ENCODE measurements at places on chromosomes 13 and 19. TPM values are rescaled to one million over a fixed set of nuclear protein-coding genes. Genes with fewer than 3 reads are reported as not detected.
A peak's percentile ranks its signal among the peaks of the same experiment; 100 is the strongest.

DNA sequence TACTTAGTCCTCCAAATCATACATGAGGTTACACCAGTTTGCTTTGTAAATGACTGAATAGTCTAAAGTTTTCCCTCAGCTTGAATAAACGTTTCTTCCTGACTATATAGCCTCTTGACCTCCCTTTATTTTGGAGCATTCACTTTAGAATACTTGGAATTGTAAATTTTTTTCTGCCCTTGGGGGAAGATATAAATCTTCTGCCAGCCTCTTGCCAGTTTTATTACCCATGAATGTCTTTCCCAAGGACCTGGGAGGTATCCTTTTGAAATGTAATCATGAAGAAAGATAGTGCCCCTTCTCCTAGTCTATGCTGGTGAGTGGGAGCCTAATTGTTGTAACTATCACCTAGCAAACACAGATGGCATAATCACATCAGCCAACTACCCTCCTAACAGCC, 2033.9 kb upstream of the PCDH20 start:
- DNase-seq, result no peak
- H3K36me3 ChIP-seq, result no peaks in the 10 kb centered on the region
- H3K27me3 ChIP-seq, result no peaks in the 10 kb centered on the region

DNA sequence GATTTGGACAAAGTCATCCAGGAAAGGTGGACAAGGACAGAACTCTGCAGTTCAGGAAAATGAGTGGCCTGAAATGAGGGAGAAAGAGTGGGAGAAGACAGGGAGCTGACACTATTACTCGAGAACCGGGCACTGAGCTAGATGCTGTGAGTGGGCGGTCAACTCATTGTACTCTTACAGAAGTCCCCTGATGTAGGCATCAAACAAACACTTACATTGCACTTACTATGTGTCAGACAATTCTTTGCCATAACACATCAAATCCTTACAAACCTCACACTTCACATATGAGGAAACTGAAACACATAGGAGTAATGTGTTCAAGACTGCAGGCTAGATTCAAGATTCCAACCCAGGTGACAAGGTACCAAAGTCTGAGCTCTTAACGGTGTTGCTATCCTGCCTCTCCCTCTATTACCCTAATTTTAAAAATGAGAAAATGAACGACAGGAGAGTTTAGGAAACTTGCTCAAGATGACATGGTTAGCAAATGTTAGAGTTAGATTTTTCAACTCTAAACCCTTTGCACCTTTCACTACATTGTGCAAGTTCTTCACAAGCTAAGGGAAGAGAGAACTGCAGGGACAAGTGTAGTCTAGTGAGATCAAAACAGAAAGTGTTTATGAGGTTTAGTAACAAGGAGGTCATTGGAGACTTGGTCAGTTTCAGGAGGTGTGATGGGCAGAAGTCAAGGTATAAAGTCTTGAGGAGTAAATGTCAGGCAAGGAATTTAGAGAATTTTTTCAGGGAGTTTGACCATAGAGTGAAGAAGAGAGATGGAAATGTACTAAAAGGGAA, 4.9 kb upstream of the MEDAG start:
- H3K27ac ChIP-seq, result no peak overlapping the region
- no peaks in the 10 kb centered on the region for H3K36me3 ChIP-seq
- peaks cover 26% of the 10 kb centered on the region for H3K27me3 ChIP-seq

DNA sequence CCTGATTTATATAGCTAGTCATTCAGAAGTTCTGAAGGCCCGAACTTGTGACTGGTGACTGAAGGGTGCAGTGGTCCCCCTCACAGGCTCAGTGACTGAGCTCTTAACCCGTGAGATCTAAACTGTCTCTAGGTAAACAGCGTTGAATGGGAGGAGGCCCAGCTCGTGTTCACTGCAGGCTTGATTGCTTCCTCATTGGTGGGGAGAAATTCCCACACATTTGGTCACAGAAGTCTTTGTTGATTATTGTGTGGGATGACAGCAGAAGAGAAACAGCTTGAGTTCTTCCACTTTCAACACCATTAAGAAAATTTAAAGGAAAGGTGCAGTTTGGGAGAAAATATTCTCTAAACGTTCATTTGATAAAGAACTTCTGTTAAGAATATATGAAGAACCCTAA, 1178.0 kb downstream of the UQCRFS1 start:
- DNase-seq, result no peak
- no peak overlapping the region for H3K27ac ChIP-seq
- H3K4me3 ChIP-seq, result no peak overlapping the region
- H3K36me3 ChIP-seq, result no peaks in the 10 kb centered on the region

DNA sequence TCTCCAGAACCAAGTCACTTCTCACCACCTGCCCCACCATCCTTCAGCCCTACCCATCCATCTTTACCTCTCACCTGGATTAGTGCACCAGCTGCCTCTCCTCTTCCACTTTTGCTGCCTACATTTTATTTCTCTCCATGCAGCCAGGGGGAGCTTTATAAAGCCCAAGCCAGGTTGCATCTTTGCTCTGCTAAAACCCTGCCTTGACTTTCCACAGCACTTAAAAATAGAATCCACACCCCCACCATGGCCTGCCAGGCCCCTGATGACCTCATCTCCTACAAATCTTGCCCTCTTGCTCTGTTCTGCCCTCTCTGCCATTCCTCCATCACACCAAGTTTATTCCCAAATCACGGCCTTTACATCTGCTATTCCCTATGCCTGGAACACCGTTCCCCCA, 1.8 kb downstream of the HOOK2 start:
- no peaks in the 10 kb centered on the region for H3K36me3 ChIP-seq
- no peak overlapping the region for H3K27ac ChIP-seq
- peaks cover 26% of the 10 kb centered on the region for H3K4me1 ChIP-seq
- H3K4me3 ChIP-seq, result peak overlapping the region; percentile 75
- H3K27me3 ChIP-seq, result peaks cover 3% of the 10 kb centered on the region

- no peaks in the 10 kb centered on the region for H3K36me3 ChIP-seq
- no peak for DNase-seq
- H3K4me3 ChIP-seq, result no peak overlapping the region
- no peak overlapping the region for H3K27ac ChIP-seq
- no peaks in the 10 kb centered on the region for H3K4me1 ChIP-seq
Observed at GRCh38 chr13:71949441-71949840, 82.4 kb upstream of the DACH1 start.

GRCh38 chr13:80716610-80717081, 375.7 kb upstream of the SPRY2 start:
- H3K36me3 ChIP-seq, result peaks cover 11% of the 10 kb centered on the region
- DNase-seq, result no peak
- H3K4me1 ChIP-seq, result peaks cover 17% of the 10 kb centered on the region
- H3K27me3 ChIP-seq, result no peaks in the 10 kb centered on the region

GRCh38 chr13:94234738-94235137, 244.7 kb downstream of the DCT start:
- no peak for DNase-seq
- no peak overlapping the region for H3K4me3 ChIP-seq
- no peaks in the 10 kb centered on the region for H3K27me3 ChIP-seq

- H3K36me3 ChIP-seq, result no peaks in the 10 kb centered on the region
- peak overlapping the region; percentile 88 for H3K4me3 ChIP-seq
- H3K4me1 ChIP-seq, result peaks cover 12% of the 10 kb centered on the region
- peaks cover 53% of the 10 kb centered on the region for H3K27me3 ChIP-seq
- DNase-seq, result peak; percentile 57
- no peak overlapping the region for H3K27ac ChIP-seq
Observed at GRCh38 chr19:11481534-11482383, 913 bp upstream of the ELAVL3 start.

GRCh38 chr13:41509971-41510370, 52.6 kb downstream of the RGCC start:
- no peaks in the 10 kb centered on the region for H3K36me3 ChIP-seq
- DNase-seq, result no peak
- H3K27me3 ChIP-seq, result no peaks in the 10 kb centered on the region
- no peak overlapping the region for H3K27ac ChIP-seq
- H3K4me3 ChIP-seq, result no peak overlapping the region

- no peak within 1 kb of the TSS for H3K27ac ChIP-seq
- H3K27me3 ChIP-seq, result peaks cover 84% of the 10 kb centered on the region
- H3K4me1 ChIP-seq, result peaks cover 4% of the 10 kb centered on the region
- peak; percentile 11 for DNase-seq
- H3K36me3 ChIP-seq, result no peaks in the 10 kb centered on the region
- peak within 1 kb of the TSS; percentile 80 for H3K4me3 ChIP-seq
Observed at GRCh38 chr13:28820099-28821051, at the start of gene MTUS2. TSS of gene MTUS2 (plus strand) at chr13:28820339.

- no peak for DNase-seq
- no peak overlapping the region for H3K27ac ChIP-seq
- H3K4me1 ChIP-seq, result no peaks in the 10 kb centered on the region
- H3K27me3 ChIP-seq, result no peaks in the 10 kb centered on the region
- H3K4me3 ChIP-seq, result no peak overlapping the region
Observed at GRCh38 chr13:35675651-35676050, 199.2 kb upstream of the MAB21L1 start.

DNA sequence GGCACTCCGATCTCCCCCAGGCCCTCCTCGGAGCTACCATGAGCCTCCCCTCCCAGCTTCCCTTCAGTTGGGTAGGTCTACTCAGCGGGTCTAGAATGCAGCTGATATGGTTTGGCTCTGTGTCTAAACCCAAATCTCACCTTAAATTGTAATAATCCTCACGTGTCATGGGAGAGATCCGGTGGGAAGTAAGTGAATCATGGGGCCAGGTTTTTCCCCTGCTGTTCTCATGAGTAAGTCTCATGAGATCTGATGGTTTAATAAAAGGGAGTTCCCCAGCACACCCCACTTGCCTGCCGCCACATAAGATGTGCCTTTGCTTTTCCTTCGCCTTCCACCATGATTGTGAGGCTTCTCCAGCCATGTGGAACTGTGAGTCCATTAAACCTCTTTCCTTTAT, 14.5 kb upstream of the DOCK9 start:
- H3K4me1 ChIP-seq, result peaks cover 7% of the 10 kb centered on the region
- H3K4me3 ChIP-seq, result no peak overlapping the region
- H3K36me3 ChIP-seq, result no peaks in the 10 kb centered on the region
- H3K27me3 ChIP-seq, result no peaks in the 10 kb centered on the region
- no peak overlapping the region for H3K27ac ChIP-seq

DNA sequence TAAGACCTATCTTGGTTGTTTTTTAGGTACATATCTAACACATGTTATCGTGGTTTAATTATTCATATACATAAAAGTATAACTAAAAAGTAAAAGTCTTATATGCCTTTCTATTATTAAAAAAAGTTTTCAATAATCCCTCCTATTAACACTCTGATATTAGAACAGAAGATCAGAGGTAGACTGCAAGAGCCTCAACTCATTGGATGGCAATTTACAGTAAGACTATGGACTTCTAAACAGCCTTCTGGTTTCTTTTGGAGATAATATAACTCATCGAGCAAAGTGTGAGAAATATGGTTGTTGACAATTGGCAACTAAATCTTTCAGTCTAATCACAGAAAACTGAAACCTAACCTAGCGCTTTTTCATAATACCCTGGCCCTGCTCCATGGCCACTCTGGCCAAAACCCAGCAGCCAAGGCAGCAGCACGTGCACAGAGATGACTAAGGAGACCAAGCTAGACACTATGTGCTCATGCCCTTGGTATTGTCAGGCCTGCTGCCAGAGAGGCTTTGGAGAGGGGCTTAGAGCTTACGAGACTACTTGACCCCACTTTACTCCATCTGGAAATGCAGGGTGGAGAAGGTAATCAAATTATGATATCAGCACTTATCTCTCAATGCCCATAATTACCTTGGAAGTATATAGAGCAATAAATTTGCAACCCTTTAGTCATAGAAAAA, 40.6 kb upstream of the EEF1AKMT1 start:
- peaks cover 5% of the 10 kb centered on the region for H3K4me1 ChIP-seq
- DNase-seq, result no peak
- no peak overlapping the region for H3K4me3 ChIP-seq
- peaks cover 10% of the 10 kb centered on the region for H3K36me3 ChIP-seq
- H3K27me3 ChIP-seq, result no peaks in the 10 kb centered on the region

- H3K4me3 ChIP-seq, result no peak overlapping the region
- peaks cover 10% of the 10 kb centered on the region for H3K27me3 ChIP-seq
- H3K4me1 ChIP-seq, result peaks cover 32% of the 10 kb centered on the region
- no peaks in the 10 kb centered on the region for H3K36me3 ChIP-seq
- peak overlapping the region; percentile 32 for H3K27ac ChIP-seq
- peak; percentile 12 for DNase-seq
Observed at GRCh38 chr13:52896827-52897659, 48.6 kb upstream of the PCDH8 start.

- no peak for DNase-seq
- H3K36me3 ChIP-seq, result no peaks in the 10 kb centered on the region
- no peak overlapping the region for H3K4me3 ChIP-seq
- H3K4me1 ChIP-seq, result no peaks in the 10 kb centered on the region
- no peaks in the 10 kb centered on the region for H3K27me3 ChIP-seq
- H3K27ac ChIP-seq, result no peak overlapping the region
Observed at GRCh38 chr19:33400856-33401682, 27.6 kb downstream of the CEBPG start.

- DNase-seq, result no peak
- H3K27ac ChIP-seq, result no peak overlapping the region
- H3K27me3 ChIP-seq, result no peaks in the 10 kb centered on the region
- no peak overlapping the region for H3K4me3 ChIP-seq
Observed at GRCh38 chr13:40583738-40584137, 82.7 kb downstream of the FOXO1 start.

DNA sequence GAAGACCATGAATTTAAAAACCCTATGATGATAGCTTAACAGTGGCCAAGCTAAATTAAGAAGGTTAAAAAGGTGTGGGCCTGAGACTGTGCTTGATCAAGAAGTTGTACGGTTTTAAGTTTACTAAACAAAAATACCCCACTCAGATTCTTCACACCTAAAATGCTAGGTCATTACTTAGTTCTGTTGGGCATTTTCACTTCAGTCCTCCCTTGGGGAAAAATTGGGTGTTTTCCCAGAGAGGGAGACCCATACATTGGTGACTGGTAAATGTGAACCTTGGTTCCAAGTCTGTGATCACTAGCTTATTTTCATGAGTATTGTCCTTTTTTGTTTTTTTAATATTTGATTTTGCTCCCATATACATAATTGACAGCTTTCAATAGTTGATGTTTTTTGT, 44.4 kb downstream of the MTUS2 start:
- H3K27ac ChIP-seq, result no peak overlapping the region
- H3K36me3 ChIP-seq, result no peaks in the 10 kb centered on the region
- no peak overlapping the region for H3K4me3 ChIP-seq
- H3K27me3 ChIP-seq, result peaks cover 10% of the 10 kb centered on the region
- no peaks in the 10 kb centered on the region for H3K4me1 ChIP-seq

WDR62 gene
- 34.2 TPM for total RNA-seq

IGSF23 gene
- total RNA-seq, result not detected

LRRC8E gene
- total RNA-seq, result 0.51 TPM

ICAM5 gene
- not detected for total RNA-seq

TMEM190 gene
- total RNA-seq, result not detected

APOC4 gene
- total RNA-seq, result not detected

KLF1 gene
- total RNA-seq, result not detected

DIRAS1 gene
- 19.9 TPM for total RNA-seq

UBE2L5 gene
- not detected for total RNA-seq

RASAL3 gene
- total RNA-seq, result not detected
